ENCODE measurements at places on chromosomes 1 and 21.

- no peak for DNase-seq
These were observed 1182.6 kb downstream of the AMY1C start for GRCh38 chr1:104932030-104932915.

- no peak for DNase-seq
These were observed 28.1 kb downstream of the DAP3 start for GRCh38 chr1:155717041-155717440.

DNA sequence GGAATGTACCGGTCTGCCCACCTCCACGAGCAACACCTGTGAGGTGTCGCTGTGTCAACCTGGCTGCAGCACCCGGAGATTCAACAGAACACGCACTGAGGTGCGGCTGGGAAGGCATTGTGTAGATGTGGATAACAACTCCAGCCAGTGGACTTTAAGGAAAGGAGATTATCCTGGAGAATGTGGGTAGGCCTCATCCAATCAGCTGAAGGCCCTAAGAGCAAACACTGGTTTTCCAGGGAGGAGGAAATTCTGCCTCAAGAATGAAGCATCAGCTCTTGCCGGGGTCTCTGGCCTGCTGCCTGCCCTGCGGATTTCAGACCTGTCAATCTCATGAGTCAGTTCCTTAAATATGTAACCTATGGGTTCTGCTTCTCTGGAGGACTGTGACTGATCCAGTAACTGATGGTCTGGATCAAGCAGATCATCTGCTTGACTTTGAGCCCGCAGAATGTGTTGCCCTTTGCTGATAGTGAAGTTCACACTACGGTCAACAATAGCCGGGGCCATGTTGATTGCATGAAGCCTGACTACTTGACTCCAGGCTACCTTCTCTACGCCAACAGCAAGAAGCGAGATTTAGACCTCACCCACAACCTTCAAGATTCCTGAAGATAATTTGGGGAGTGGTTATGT is 15.9 kb upstream of the PRDM15 start:
- DNase-seq, result no peak

DNA sequence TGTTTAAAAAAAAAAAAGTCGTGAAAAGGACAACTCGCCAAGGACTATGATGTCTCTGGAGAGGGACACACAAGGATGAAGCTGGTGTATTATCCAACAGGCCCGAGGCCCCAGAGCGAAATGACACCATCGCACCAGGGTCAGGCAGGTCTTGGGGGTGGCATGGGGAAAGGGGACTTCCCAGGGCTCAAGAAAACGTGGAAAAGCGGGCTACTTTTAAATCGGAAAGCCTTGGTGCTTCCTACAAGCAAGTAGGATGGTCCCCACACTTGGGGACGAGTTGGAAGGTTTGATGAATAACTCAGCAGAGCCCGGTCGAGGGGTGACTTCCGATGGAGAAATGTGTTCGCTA is 505 bp upstream of the GNPAT start:
- DNase-seq, result no peak
